ENCODE measurements at places on chromosomes 5 and 9.

DNA sequence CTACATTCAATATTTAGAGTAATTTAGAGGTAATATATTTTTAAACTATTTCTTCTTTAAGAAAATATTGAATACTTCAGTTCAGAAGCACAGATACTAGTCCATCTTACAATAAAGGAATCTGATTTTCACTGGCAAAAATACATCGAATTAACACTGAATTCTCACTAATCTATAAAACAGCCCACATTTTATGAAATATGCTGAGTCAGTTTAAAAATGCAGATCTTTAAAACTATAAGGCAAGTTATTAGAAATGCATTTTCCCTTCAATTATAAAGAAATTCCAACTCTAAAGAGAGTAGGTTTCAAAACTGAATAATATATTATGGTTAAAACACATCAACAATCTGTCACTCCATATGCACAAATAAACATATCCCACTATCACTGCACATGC lies 232.5 kb downstream of the SLF1 start:
- no peak for DNase-seq

DNA sequence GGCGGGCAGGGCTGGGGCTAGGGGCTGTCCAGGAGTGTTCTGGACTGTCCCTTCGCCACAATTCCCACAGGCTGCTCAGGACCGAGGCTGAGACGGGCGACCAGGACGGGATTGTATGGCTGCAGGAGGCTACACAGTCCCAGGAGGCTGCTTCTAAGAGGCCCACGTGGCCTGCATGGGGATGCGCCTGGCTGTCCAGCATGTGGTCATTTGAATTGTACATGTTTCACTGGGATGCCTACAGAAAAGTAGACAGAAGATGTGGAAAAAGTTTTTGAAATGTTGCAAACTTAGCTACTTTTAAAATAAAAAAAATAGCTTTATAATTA lies 32.6 kb upstream of the SPTLC1 start:
- no peak for DNase-seq

DNA sequence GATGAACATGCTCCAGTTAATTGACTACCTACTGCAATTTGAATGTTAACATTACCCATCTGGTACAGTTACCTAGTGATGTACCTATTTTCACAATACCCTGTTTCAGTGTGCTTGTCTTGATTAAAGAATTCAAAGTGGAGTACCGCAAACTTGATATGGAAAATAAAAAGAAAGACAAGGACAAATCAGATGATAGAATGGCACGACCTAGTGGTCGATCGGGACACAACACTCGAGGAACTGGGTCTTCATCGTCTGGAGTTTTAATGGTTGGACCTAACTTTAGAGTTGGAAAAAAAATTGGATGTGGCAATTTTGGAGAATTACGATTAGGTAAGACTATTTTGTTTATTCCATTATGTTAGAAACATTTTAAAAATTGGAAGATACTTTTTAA lies 33.5 kb downstream of the CSNK1G3 start:
- no peak for DNase-seq

DNA sequence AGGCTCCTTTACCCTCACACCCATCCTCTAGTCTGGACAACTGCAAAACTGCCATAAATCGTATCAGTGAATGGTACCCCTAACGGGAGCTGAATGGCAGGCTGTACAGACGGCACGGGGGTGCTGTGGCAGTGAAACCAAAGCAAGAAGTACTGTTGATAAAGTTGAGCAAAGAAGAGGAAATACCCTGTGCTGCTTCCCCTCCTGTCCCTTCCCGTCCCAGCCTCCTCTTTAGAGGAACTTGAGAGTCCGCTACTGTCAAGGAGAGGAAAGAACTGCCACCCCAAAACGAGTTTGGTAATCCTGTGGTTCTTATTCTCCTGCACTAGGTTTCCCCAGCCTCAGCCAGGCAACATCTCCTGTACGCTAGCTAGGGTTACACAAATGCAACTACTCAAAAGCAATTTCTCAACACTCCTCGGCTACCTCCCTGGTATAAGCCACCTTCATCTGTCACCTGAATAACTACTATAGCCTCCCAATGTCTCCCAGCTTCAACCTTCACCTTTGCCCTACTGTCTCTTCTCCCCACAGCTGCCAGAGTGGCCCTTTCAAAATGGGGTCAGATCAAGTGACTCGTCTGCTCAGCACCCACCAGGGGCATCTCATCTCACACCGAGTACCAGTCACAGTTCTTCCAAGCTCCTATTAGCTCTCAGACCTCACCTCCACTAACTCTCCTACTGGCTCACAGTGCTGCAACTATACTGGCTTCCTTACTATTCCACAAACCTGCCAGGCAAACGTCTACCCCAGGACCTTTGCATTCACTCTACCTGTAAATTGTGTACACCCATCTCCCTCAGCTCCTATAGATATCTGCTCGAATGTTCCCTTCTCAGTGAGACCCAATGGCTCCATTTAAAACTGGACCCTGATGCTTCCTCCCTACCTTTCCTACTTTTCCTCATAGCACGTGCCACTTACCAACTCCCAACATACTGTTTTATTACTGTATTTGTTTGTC lies 4.1 kb downstream of the GLRX start:
- DNase-seq, result no peak

DNA sequence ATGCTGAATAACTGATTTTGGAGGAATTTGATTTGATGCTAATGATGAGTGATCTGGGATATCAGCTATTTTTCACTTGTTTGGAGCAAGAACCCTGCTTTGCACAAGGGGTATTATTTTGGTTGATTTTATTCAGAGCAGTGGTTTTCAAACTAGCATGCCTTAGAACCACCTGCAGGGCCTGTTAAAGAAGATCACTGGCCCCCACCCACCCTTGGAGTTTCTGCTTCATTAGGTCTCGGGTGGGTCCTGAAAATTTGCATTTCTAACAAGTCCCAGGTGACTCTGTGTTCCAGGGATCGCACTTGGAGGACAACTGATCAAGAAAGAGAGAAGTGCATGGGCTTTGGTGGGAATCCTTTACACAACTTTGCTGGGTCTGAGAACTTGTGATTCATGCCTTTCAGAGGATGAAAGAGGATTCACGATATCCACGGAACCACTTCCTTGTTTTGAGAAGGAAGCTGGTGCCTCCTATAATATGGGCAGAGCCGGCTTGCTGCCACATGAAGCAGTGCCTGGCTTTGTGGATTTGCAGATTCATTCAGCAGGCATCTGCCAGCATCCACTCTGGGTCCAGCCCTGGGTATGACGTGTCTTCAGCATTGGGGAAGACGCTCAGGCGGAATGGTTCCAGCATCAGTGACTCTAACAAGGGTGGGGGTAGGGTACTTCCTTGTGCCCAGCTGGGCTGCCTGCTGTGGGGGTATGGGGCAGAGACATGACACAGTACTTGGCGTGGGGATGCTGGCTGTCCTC lies 106.6 kb upstream of the PITX1 start:
- DNase-seq, result no peak

DNA sequence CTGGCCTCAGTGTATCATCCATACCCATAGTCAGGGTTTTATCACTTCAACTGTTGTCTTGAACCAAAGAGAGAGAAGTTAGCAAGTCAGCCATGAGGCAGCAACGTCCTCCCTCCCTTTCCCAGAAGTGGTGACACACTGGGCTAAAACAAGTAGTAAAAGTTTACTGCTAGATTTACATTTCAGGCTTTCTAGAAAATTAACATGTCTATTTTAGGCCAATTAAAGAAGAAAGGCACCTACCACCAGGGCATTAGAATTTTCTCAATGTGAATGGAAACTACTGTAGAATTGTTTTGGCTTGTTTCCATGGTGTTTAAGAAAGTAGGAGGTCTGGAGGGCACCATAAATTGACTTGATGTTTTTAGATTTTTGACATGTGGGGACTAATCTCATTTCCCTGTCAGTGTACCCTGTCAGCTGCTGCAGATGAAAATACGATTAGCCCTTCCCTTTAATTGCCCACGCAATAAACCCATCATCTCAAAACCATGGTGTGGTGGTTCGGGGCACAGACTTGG lies 121.8 kb upstream of the ELL2 start:
- DNase-seq, result no peak
